ENCODE measurements at places on chromosomes 1 and 21.

GRCh38 chr1:160009801-160010200 lies 22.0 kb downstream of the PIGM start:
- DNase-seq: no peak

DNA sequence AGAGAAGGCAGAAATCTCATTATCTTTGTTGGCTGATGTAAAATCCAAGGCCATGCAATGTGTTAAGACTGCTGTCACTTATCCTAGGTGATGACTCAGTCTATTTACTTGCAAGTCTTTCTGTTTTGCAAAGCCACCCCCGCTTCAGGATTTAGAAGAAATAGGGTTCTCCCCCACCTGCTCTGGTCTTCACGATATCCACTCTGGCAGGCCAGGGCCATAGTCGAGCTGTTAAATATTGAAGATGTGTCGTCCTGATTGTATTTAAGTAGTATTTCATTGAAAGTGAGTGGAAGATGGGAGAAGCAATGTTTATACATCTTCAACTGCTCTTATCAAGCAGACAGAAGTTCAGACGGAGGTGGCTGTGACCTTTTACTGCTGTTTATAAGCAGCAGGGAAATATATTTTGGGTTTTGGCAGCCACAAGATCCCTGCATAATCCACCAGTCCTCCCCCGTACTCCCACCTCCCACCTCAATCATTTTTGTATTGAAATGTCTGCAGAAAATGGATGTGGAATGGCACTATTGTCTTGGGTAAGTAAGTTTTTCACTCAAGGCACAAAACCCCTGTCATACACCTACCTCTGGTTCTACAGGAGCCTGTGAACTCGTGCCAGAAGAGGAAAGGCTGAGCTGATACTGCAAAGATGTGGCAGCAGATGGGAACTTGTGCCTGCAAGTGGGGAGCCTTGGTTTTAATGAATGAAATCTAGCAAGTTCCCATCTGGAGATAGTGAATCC lies 117.4 kb downstream of the MRPS6 start:
- DNase-seq: no peak

DNA sequence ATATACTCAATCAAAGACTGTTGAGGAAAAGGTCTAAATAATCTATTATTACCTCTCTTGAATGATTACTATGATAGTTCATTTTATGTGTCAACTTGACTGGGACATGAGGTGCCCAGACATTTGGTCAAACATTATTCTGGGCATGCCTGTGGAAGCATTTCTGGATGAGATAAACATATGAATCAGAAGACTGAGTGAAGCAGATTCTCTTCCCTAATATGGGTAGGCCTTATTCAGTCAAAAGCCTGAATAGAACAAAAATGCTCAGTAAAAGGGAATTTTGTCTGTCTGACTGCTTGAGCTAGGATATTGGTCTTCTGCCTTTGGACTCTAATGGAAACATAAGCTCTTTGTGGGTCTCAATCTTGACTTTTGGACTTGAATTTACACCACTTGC lies 73.3 kb upstream of the SOX13 start:
- DNase-seq: no peak

DNA sequence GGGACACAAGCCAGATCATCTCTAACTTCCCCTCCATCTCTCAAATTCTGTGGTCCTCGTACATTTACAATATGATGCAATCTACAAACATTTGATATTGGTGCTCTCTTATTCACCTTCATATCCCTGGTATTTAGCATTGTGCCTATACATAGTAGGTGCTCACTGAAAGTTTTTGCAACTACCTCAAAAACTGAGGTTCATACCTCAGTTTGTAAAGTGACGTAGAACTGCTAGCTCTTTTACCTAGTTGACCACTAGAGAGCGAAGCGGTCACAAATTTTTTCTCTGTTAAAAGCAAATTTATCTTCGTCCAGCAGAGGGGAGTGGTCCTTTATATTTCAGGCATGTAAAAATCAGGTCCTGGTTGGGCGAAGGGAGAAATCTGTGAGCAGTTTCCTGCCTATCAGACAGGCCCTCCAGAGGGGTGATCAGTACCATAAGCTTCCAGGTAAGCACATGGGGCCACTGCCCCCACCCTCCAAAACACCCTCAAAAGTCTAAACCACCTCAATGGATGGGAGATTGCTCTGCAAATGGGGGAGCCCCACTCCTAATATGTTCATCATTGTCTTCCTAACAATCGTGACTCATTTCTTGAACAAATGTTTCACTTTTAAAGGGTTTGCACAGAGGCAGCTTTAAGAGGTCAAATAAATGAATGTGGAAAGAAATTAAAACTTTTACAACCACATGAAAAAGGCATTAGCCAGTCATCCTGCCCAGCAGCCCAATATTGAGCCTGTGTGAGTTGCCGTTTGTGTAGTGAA lies 10.6 kb upstream of the HLCS start:
- peak; percentile 50 for DNase-seq

DNA sequence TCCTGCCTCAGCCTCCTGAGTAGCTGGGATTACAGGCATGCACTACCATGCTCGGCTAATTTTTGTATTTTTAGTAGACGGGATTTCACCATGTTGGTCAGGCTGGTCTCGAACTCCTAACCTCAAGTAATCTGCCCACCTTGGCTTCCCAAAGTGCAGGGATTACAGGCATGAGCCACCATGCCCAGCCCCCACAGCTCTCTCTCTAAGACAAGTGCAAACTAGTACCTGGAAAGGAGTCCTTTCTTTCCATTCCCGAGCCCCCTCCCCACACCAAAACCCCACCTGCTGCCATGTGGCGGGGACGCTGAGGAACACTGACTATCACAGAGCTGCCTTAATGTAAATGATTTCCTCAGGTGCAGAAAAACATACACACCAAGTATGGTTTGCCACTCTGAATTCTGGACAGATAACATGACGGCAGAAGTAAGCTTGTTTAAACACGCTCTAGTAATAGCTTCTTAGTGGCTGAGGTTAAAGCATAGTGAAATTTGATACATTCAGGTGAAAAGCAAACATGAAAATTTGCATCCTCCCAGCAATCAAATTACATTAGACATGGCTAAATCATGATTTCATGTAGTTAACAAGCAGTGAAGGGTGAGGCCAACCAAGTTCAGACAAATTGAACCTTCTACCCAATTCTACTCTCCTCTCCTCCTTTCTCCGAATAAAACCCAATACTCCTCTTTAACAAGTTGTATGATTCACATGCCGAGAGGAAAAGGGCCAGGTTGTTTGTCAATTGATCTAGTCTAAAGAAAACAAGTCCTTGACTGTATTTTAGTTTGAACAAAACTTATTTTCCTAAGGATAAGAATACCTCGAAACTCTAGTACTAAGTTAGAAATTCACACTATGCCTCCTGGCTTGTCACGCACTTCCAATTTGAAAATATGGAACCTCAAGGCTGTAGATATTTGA lies 19.8 kb downstream of the ERRFI1 start:
- DNase-seq: peak; percentile 98

GRCh38 chr1:58979086-58979485 lies 195.2 kb upstream of the JUN start:
- DNase-seq: no peak

DNA sequence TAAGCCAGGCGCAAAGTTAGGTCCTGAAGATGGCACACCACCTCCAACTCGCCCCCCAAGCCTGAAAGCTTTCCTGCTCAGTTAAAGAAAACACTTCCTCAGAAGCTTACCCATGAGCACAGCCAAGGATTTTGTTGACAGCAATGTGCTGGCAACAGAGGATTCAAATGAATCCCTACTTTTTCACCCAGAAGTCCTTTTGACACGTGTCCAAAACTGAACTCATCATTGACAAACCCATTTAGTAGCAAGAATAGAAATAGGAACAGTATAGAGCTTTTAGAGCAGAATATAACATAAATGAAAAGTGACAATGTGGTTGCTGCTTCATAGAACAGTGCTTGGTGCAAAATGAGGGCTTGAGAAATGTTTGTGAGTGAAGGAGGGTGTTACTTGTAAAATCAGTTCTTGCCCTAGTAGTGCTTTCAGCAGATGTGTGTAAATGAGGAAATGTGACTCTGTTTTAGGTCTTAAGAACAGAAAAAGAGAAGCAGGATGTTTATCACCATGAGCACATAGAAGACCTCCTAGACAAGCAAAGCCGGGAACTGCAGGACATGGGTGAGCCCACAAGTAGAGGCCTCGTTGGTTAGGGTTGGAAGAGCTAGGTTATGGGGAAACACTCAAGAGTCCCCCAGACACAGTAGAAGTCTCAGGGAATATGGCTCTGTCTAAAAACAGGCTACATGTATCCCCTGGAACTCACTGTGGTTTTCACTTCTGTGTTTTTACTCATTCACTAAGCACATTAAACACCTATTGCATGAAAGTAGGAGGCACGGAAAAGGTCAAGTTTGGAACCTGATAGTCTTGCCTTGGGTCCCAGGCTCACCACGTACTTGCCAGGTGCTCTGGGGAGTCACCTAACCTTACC lies 48.6 kb upstream of the TMEM125 start:
- DNase-seq: no peak

DNA sequence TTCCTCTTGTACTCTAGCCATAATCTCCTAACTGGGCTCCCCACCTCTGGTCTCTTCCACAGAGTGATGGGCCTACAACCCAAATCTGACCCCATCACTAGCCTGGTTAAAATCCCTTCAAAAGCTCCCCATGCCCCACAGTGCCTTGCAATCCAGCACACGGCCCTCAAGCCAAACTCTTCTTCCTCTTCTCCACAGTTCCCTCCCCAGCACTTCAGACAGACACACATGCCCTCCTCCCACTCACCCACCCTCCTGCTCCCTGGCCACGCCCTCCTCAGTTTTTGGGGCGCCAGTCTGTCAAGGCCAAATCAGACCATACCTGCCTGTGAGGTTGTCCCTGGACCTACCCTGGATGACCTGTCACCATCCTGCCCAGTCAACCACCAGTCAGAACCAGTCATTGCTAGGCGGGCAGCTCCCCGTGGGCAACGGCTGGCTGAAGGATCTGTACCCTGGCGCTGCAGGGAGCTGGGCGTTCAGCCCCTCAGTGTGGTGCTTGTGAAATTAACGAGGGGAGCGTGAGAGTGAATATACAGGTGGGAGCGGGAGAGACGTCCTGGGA lies 753 bp downstream of the C1orf210 start:
- no peak for DNase-seq

DNA sequence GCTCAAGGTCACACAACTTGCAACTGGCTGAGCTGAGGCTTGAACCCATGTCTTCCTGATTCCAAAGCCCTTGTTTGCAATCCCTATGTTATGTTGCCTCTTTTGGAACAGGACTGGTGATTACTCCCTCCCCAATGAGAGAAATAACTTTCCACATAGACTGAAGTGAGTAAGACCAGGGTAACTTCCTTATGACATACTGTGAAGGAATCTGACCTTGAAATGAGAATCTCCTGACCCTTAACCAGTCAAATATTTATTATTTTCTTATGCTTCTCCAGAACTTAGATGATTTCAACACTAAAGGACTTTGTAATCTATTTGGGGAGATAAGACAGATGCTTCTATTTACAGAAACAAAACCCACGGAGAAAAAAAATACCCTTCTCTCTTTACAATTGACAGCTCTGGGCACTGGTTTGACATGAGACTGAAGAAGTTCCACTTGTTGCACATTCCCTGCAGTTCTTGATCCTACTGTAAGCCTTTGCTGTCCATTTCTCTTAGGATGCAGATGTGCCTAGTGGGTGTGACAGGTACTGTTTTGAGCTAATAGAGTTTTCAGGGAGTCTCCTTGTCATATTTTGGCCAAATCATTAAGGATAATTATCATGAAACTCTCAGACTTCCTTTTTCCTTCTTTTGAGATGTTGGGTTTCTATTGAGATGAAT lies 3.9 kb upstream of the RPTN start:
- DNase-seq: no peak

GRCh38 chr1:27090911-27091310 lies 64.0 kb downstream of the SLC9A1 start:
- DNase-seq: no peak

GRCh38 chr1:8015809-8016165 lies 10.3 kb downstream of the ERRFI1 start:
- DNase-seq: no peak

DNA sequence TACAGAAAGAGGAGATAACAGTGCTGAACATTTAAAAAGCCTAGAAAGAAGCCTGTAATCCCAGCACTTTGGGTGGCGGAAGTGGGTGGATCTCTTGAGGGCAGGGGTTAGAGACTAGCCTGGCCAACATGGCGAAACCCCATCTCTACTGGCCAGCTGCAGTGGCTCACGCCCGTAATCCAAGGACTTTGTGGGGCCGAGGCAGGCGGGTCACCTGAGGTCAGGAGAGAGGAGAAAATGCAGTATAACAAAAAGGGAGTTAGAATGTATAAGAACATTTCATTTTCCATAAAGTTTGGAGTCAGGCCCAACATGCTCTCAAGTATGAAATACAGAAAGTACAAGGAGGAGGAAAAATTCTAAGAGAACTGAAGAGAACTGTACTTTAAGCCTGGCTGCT lies 134.5 kb downstream of the SMYD3 start:
- no peak for DNase-seq

DNA sequence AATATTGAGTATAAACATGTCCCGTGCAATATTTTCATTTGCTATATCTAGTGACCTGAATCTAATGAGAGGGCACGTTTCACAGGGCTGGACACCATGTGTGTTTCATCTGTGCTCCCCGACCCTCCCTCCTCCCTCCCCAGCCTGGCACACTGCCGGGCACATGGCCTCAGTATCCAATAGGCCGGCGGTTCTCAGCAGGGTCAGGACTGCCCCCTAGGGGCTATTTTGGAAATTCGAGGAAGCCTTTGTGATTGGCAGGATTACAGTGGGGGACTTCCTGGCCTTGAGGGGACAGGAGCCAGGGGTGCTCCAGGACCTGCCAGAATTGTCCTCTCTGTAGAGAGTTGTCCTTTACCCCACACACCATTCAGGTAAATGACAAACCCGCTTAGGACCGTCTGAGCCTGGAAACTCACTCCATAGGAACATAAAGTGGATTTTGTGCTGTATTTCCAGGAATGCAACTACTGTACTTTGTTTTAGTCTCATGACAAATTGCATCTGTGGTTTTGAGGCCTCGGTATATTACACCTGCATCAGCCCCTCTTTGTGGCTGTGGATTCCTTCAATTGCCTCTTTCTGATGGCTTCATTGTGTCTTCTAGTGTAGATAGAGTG lies 109.5 kb upstream of the SIM2 start:
- no peak for DNase-seq

DNA sequence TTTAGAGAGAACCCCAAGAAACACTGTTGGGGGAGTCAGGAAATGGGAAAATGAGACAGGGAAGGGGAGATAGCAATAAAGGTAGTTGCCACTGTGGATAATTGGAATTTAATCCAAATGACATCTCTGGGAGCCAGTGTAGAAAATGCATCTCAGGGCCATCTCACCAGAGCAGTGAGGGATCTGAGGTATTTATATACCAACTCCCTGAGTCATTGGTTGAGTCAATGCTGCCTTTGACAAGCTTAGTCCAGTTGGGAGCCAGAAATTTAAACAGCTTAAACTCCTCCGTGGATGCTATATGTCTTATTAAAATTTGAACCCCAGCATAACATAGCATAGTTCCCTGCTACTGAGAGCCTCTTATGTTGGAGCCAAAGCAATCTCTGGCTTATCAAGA lies 140.3 kb downstream of the SLC30A10 start:
- DNase-seq: no peak

- no peak for DNase-seq
Observed at GRCh38 chr1:207282058-207282457, 39.4 kb upstream of the CD55 start.

All from NCI-H526 treated with DMSO at 0.1 percent for 48 hours (cell line).